Fibroblast of mammary gland (primary cell): ENCODE measurements at places on chromosomes 2 and 18.

GRCh38 chr2:144464730-144465129 is 55.2 kb downstream of the ZEB2 start:
- DNase-seq = no peak

DNA sequence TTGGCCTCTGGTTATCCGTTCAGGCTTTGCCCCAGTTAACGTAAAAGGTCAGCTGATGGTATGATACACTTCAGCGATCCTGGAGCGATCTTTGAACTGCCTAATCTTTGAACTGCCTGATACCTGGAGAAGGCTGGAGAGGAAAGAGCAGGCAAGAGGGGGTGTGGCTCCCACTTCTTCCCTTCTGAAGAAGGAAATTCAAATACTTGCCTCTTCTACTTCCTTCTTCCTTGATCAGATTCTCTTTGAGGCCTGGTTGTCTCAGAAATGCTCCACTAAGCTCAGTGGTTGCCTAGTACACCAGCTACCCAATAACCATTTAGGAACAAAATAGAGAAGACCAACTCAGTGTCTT is 619 bp downstream of the GALM start:
- DNase-seq = peak; percentile 28

GRCh38 chr2:70133491-70134322 is 46.4 kb downstream of the PCBP1 start:
- DNase-seq = no peak

GRCh38 chr2:42799881-42800280 is 7.5 kb upstream of the HAAO start:
- DNase-seq = no peak

DNA sequence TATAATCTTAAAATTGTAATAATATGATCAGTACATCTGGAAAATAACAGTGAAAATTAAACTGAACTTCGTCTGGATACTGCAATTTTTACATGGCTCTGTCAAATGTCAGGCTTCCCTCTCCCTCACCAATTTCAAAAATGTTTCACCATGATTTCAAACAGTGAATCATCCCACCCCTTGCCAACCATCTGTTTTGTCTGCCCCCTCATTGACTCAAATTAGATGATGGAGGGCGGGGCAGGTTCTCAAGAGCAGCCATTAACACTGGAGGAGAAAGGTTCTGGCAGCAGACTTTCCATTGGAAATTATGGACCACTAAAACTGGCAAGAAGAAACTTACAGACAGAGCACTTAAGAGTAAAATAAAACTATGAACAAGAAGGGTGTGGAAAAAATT is 1195.7 kb upstream of the ZEB2 start:
- peak; percentile 82 for DNase-seq

GRCh38 chr2:14831458-14831857 is 198.9 kb downstream of the LRATD1 start:
- DNase-seq = peak; percentile 33

DNA sequence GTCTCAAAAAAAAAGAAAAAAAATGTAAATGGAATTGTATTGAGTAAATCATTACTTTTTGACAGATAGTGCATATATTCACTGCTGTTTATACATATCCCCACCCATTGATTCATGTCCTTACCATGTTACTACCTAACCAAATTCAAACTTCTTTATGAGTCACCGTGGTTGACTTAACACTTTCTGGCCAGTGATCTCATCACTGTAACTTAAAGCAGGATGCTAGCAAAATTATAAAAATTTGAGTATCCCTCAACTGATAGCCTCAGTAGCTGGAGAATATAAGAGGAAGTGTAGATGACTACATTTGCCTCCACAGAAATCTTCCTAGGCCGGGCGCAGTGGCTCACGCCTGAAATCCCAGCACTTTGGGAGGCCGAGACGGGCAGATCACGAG is 13.4 kb downstream of the CNOT9 start:
- peak; percentile 88 for DNase-seq

- DNase-seq = no peak
Measured at GRCh38 chr18:49892148-49892924, 79.0 kb upstream of the ACAA2 start.

- no peak for DNase-seq
Measured at GRCh38 chr2:29803537-29803936, 117.8 kb downstream of the ALK start.

- no peak for DNase-seq
Measured at GRCh38 chr2:10883801-10884478, 27.8 kb upstream of the KCNF1 start.

- DNase-seq = peak; percentile 45
Measured at GRCh38 chr2:99878581-99879350, 263.6 kb downstream of the AFF3 start.

- DNase-seq = no peak
Measured at GRCh38 chr2:60413814-60414168, 139.7 kb downstream of the BCL11A start.

GRCh38 chr2:241803387-241804325 is 5.3 kb upstream of the NEU4 start:
- DNase-seq = peak; percentile 22

DNA sequence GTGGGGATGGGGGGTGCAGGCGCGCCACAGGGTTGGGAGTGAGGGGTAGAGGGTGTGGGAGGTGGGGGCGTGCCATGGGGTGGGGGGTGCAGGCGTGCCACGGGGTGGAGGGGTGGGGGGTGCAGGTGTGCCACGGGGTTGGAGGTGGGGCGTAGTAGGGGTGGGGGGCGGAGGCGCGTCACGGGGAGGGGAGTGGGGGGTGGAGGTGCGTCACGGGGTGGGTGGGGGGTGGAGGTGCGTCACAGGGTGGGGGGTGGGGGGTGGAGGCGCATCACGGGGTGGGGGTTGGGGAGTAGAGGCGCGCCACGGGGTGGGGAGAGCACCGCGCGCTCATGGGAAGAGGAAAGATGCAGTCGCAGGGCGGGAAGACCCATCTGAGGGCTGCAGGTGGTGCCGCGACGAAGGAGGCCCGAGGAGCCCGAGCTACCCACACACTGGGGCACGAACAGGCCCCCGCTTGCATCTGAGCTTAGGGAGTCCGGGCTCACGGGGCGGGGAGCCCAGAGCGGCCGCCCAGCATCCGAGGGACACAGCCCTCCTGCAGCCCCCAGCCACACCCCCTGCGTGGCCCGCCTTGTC is 37.5 kb downstream of the SNED1 start:
- DNase-seq = no peak

- DNase-seq = peak; percentile 94
Measured at GRCh38 chr2:71711133-71711855, 257.9 kb downstream of the DYSF start.

GRCh38 chr2:222747526-222748160 is 76.2 kb downstream of the MOGAT1 start:
- DNase-seq = no peak
